ENCODE measurements at places on chromosomes 11 and 22. TPM values are rescaled to one million over a fixed set of nuclear protein-coding genes. Genes with fewer than 3 reads are reported as not detected.

Gene C11orf97
- not detected for total RNA-seq

Gene ASPHD2
- total RNA-seq = 2.5 TPM

Gene DBX1
- not detected for total RNA-seq

Gene DUSP8
- total RNA-seq = under 0.01 TPM

Gene NOX4
- under 0.01 TPM for total RNA-seq

Gene OR51B4
- total RNA-seq = not detected

Gene SLC15A3
- total RNA-seq = 15.8 TPM

Gene CARD18
- not detected for total RNA-seq

Gene IGLL5
- total RNA-seq = not detected

Gene SCGB1A1
- not detected for total RNA-seq

Gene RSF1
- 41.8 TPM for total RNA-seq

Gene GPHA2
- not detected for total RNA-seq

All from smooth muscle cell of bladder (primary cell).